ENCODE measurements at places on chromosomes 1 and 21.

- DNase-seq = peak; percentile 39
Measured at GRCh38 chr1:210376836-210377372, 48.2 kb downstream of the HHAT start.

DNA sequence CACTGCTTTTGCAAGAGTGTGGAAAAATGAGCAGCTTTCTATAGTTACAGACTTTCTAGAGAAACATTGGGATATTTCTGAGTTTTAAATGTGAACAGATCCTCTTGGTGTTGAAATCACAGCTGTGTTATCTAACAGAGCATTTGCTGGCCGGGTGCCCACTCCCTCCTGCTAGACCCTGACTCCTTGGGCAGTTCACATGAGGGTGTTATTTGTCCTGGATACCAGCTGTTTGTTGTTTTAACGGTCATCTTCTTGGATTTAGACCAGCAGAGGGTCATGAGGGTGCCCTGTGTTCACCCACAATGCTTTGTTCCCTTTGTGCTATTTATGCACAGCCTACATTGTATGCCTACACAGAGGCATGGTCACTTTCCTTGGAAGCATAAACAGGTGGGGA is 67.1 kb downstream of the CENPF start:
- peak; percentile 40 for DNase-seq

- no peak for DNase-seq
Measured at GRCh38 chr1:162386292-162387225, 5.0 kb downstream of the C1orf226 start.

- DNase-seq = no peak
Measured at GRCh38 chr1:66333466-66334199, 200.3 kb upstream of the SGIP1 start.

- DNase-seq = peak; percentile 61
Measured at GRCh38 chr1:224433701-224434672, 610 bp downstream of the WDR26 start.

GRCh38 chr1:218488986-218489385 is 143.8 kb downstream of the TGFB2 start:
- DNase-seq = peak; percentile 91

DNA sequence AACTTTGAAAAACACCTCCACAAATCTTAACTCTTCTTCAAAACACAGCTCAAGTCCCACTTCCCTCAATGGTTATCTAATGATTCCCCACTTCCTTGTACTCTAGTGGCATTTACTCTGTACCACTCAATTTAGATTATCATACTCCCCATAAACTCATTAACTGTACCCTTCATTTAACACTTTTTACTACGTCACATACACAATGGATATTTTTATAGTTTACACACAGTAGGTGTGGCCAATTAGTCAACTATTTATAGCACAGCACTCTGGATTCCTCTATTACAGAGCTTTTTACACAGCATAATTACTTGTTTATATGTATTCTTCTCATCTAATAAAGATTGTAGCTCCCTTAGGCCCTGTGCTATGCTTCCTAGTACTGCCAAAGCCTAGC is 62.1 kb downstream of the FOXJ3 start:
- DNase-seq = no peak

- no peak for DNase-seq
Measured at GRCh38 chr1:19356266-19356665, 44.1 kb downstream of the SLC66A1 start.

- DNase-seq = no peak
Measured at GRCh38 chr1:163166886-163167555, 35.7 kb downstream of the RGS5 start.

- DNase-seq = no peak
Measured at GRCh38 chr1:170910273-170910672, 25.1 kb upstream of the MROH9 start.

DNA sequence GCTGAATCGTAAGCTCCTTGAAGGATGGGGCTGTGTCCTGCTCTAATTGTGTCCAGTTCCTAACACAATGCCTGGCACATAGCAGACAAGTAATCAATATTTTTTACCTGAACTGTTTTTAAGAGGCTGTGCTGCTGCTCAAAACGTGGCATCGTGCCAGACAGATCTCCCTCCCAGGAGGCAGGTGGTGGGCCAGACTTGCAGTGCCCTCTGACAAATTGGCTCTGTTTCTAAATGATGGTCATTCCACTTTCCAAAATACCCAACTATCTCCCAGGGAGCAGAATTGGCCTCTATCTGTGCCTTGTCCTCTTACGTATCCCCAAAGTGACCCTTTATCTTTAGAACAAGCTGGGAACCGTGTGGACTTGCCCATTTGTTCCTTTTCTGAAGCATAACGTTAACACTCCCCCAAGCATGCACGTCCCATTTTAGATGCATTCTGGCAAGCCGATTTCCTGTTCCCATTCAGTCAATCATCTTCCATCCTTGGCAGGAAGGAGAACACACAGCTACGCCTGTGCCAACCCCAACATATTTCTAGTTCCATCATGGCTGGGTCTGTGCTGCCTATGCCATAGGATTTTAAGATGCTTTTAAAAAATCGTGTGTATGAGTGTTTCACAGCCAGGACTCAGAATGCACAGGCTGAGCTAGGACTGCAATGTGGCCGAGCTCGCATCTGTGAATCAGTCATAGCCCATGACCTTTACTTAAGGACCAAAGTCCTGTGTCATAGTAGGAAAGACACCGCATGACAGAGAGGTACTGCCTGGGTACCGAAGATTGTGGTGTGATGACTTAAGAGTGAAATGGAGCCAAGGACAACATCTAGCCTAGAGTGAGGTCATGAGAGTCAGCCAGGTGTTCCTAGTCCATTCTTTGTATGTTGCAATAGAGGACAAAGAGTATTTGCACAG is 408.6 kb downstream of the PRDM2 start:
- DNase-seq = no peak

Data from astrocyte of the hippocampus (primary cell).